ENCODE measurements at places on chromosomes 12 and 14.

GRCh38 chr12:123916729-123917128 lies 55.9 kb downstream of the CCDC92 start:
- DNase-seq, result no peak

- no peak for DNase-seq
Observed at GRCh38 chr14:106665814-106666213, 1139.4 kb downstream of the TMEM121 start.

DNA sequence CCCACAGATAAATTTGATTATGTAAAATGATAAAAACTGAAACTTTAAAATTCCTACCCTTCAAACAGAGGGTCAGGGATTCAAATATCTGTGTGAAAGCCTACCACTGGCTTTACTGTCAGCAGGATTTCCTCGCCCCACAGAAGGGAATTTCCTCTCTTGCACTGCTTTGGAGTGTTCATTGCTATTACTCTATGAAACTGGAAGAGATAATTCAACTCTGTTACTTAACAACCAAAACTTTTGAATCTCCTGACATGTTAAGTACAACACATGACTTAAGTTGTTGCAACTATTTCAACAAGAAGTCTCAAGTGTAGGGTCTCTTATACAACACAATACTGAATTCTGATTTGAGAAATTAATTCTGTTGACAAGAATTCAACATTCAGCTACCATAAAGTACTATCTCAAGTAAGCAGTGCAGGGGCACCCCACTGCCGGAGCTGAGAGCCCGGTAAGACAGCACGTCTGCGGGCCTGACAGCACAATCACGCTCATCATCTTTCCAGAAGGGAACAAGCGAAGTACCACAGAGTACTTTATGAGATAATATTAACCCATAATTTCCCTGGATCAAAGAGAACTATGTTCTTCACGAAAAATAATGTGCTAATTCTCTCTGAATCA lies 22.9 kb downstream of the DICER1 start:
- DNase-seq, result peak; percentile 82

GRCh38 chr14:60515511-60516289 lies 6.8 kb downstream of the SIX6 start:
- no peak for DNase-seq

DNA sequence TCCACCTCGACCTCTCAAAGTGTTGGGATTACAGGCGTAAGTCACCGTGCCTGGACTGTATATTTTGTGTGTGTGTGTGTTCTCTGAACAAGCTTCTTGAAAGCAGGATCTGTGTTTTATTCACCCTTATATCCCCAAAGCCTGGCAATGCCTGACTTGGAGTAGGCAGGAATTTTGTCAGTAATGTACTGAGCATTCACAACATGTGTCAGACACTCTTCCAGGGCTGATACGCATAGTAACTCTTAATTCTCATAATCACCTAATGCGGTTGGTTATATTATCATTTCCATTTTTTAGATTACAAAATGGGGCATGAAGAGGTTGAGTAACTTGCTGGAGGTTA lies 50.4 kb upstream of the PLEKHG3 start:
- no peak for DNase-seq

GRCh38 chr12:96054244-96054610 lies 18.8 kb upstream of the LTA4H start:
- DNase-seq, result no peak

DNA sequence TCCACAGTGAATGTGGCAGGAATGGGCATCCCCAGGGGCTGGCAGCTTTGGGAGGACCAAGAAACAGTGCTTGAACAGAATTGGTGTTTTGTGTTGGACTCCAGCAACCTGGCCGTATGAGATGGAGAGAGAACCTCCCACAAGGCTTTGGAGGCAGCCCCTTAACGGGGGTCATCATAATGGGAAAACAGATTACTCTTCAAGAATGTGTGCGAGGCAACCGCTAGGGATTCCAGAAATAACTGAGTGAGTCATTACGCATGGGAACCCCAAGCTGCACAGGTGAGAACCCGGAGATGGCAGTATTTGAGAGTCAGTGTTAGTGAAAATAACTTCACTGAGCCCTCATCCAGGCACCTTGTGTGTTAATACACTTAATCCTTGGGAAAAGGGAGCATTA lies 567.8 kb upstream of the TBX3 start:
- DNase-seq, result no peak

- DNase-seq, result no peak
Observed at GRCh38 chr14:83923842-83924241, 1606.1 kb upstream of the FLRT2 start.

DNA sequence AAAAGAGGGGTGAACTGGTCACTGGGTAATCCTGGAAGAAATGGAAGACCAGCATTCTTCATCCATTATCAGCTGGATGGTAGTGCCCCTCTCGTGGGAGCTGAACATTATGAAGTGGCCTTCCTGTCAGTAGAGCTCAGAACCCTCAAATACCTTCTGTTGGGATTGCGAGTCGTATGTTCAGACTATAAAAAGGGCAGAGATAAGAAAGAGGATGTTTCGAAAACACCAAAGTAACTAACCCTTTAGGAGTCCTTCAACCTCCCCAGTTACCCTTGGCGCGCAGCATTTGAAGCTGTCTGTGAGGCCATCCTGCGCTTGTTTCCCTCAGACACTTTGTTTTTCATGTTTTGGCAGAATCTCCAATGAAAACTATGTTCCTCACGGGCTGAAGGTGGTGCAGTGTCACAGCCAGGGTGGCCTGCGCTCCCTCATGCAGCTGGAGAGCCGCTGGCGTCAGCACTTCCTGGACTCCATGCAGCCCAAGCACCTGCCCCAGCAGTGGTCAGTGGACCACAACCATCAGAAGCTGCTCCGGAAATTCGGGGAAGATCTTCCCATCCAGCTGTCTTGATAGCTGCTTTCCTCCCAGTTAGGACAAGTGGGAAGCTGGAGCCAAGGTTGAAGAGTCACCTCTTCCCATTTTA lies 19.3 kb upstream of the GALNT16 start:
- no peak for DNase-seq

GRCh38 chr12:111186347-111186746 lies 182.5 kb downstream of the PHETA1 start:
- no peak for DNase-seq

Measured in epithelial cell of proximal tubule (primary cell).